ENCODE measurements at places on chromosomes 4 and X.

DNA sequence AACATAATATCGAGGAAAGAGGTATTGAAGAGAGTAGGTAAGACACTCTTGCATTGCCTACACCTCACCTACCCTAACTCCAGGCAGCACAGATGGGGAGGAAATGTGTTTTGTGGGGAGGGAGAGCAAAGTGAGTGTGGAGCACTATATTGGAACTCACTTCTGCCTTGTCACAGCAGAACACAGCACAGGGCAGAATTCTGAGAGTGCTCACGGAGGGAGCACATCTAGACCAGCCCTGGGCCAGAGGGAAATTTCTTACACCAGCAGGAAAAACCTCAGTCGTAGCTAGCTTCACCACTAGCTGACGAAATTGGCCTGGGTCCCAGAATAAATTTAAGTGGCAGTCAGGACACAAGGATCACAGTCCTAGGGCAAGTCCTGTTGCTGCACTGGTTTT is 517.3 kb downstream of the TMA16 start:
- no peak for DNase-seq

DNA sequence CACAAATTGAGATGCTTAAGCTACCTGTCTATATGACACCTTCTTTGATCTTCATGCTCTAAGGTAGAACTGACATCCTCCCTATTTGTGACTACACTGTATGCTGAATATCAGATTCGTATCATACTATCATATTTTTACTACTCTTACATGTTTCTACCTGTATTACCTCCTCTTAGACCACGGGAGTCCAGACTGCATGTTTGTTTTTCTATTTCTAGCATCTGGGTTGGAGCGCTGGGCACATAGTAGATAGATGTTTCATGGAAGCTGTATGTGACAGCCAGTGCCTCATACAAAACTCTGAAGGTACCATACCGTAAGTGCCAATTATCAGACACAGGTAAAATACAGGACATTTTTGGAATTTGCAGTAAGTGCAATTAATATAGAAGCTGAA is 47.6 kb downstream of the ATP10D start:
- no peak for DNase-seq

- no peak for DNase-seq
Observed at GRCh38 chr4:79827283-79827682, 245.7 kb downstream of the ANTXR2 start.

DNA sequence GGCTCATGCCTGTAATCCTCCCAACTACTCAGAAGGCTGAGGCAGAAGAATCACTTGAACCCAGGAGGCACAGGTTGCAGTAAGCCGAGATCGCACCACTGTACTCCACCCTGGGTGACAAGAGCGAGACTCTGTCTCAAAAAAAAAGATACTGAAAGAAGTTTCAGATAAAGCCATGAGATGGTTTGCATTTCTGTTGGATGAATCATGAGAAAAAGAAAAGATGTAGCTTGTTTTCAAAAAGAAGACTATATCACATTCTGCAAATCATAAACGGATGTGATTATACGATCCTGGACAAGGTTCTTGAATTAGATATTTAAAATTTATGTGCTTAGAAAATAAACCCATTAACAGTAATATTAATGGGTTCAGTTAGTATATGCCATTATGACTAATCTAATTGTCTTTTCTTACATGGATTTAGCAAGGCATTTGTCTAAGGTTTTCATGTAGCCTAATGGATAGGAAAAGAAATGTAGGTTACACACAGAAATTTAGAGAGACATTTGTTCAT is 345.9 kb downstream of the SLC7A11 start:
- DNase-seq: no peak

DNA sequence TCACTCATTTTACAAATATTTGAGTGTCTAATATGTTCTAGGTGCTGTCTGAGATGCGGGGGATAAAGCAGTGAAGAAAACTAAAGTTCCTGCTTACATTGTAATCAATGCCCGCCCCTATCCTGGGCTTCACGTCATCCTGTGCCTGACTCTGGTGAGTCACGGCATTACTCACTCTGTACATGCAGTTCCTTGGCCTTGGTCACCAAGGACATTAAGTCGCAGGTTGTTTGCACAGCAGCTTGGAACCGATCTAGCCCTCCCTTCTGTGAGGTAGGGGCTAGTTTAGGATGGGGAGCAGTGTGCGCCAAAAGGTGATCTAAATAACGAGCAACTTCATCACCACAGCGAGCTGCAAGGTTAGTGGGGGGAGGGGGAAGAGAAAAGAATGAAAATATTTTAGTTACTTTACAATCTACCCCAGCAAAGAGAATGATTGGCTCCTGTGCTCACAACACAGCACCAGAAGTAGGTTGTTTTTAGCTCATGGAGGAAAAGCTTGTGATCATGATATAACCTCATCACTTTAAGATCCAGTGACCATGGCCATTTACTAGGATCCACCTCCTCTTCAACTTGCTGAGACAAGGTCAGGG is 48.0 kb upstream of the HDAC8 start:
- DNase-seq: no peak

DNA sequence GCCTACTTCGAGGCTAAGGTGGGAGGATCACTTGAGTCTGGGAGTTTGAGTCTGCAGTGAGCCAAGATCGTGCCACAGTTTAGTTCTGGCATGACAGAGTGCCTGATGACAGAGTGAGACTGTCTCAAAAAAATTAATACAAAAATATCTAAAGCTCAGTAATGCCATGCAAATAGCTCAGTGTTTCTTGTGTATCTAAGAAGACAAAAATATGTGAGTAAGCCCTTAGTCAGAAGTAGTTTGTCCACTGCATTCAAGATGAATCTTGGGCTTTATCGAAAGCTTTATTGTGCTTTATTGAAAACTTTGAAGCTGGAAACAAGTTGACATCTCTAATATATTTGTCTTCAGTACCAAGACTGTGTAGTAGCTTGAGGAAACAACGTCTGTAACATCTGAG is 115.9 kb downstream of the GPAT3 start:
- DNase-seq: no peak

- no peak for DNase-seq
Observed at GRCh38 chr4:87662871-87663270, 12.8 kb downstream of the DMP1 start.

DNA sequence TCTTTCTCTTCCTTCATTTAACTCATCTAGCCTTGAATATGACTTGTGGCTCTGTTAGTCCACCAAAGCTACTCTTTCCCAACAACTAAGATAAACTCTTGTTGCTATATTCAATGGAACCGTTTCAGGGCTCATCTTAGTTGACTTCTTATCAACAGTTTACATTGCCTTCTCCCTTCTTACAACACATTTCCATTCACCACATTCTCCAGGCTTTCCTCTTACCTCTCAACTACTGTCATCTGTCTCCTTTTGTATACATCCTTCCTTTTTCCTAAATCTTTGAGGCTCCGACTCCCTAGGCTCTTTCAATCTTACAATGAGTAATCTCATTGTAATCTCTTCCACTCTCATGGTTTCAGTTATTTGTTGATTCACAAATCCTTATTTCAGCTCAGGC is 58.5 kb downstream of the NCAPG start:
- DNase-seq: no peak

GRCh38 chr4:152100379-152101201 is 339.8 kb upstream of the GATB start:
- no peak for DNase-seq

GRCh38 chr4:138710297-138710696 is 305.3 kb upstream of the NOCT start:
- DNase-seq: no peak
